ENCODE measurements at places on chromosomes 2 and 18.

- DNase-seq = no peak
These were observed 45.0 kb upstream of the DARS1 start for GRCh38 chr2:136030406-136030805.

- DNase-seq = no peak
These were observed 580.9 kb downstream of the NYAP2 start for GRCh38 chr2:225980372-225980771.

GRCh38 chr18:48683661-48684060 lies 144.8 kb downstream of the CTIF start:
- DNase-seq = no peak

DNA sequence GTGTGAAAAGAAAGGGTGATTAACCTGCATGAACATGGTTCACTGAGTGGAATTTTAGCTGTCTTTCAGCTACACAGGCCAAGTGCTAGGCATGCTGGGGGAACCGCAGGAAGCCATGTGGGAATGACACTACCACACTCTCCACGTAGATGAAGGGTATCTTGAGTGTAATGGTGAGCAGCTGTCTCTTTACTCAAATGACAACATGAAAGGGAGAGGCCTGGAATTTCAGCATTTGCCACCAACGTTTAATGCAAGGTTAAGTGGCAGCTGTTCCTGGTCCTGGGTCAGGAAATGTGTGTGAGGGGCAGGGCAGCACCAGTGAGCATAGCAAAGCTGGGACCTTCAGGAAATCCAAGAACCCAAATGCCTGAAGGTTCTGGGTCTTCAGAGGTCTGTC lies 588.4 kb downstream of the SLC4A3 start:
- no peak for DNase-seq

DNA sequence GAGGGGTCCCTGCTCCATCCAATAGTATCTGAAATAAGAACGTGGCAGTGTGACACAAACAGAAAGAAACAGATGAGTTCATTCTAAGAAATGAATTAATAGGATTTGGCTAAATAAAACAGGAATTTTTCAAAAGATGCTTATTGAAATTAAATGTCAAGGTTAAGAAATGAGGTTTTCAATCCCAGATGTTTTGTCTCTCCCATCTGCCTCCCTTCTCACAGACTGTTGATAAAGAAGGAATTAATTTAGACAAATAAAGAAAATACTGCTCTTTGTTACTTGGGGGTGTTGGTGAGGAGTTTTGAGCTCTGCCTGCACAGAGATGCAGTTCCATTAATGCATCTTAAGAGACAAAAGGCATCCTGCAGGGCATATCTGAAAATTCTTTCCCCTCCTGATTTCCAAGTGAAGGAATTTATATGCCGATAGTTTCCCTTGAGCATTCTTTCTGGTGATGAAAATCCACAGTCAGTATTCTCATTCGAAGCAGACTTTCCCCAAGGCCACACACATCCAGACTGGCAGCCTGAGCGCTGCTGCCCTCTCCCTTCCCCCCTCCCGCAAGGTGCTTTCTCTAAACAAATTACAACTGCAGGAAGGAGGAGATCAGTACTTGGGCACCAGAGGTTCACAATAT lies 385.4 kb upstream of the RND3 start:
- no peak for DNase-seq

GRCh38 chr18:70068981-70069380 lies 121.3 kb upstream of the CD226 start:
- DNase-seq = no peak

Measured in pons (tissue), 1 donor.